AG10803 (cell line): ENCODE measurements at places on chromosomes 3 and 15.

GRCh38 chr15:94305133-94305532, 73.8 kb downstream of the MCTP2 start:
- DNase-seq: no peak

DNA sequence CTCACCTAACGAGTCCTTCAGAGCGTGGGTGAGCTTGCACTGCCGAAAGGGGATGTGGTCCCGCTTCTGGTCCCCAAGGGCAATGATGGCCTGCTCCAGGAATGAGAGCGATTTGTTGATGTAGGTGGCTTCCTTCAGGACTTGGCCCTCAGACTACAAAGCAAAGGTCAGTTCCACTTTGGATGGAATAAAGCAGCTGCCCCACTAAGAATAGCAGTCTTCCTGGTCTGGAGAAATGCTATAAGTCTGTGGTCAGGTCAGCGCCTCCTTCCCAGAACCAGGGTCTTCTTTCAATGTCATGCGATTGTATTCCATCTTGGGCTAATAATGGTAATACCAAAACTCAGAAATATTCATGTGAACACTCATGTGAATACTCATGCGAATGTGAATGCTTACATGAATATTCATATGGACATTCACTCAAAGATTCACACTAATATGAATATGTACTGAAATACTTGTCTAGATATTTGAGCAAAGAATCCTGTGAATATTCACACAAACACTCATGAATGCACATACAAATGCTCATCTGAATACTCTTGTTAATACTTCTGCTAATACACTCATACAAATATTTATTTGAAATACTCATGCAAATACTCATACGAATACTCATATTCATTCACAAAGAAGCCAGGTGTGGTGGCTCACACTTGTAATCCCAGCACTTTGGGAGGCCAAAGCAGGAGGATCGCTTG, 16.7 kb downstream of the KIF9 start:
- no peak for DNase-seq

DNA sequence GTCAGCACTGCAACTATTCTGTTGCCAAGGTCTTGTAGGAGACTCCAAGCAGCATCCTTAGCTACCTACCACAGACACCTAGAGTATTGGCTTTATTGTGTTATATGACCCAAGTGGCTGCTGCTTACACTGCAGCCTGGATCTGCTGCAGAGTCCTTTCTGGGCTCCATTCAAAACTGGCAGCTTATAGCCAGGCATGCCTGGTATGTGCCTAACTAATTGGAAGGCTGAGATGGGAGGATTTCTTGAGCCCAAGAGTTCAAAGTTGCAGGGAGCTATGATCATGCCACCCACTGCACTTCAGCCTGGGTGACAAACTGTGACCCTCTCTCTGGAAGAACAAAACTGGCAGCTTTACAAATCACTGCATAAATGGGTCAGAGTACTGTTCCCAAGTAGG, 8.6 kb downstream of the NDUFB4 start:
- peak; percentile 9 for DNase-seq

- DNase-seq: no peak
Measured at GRCh38 chr3:118974356-118975097, 60.1 kb downstream of the IGSF11 start.

DNA sequence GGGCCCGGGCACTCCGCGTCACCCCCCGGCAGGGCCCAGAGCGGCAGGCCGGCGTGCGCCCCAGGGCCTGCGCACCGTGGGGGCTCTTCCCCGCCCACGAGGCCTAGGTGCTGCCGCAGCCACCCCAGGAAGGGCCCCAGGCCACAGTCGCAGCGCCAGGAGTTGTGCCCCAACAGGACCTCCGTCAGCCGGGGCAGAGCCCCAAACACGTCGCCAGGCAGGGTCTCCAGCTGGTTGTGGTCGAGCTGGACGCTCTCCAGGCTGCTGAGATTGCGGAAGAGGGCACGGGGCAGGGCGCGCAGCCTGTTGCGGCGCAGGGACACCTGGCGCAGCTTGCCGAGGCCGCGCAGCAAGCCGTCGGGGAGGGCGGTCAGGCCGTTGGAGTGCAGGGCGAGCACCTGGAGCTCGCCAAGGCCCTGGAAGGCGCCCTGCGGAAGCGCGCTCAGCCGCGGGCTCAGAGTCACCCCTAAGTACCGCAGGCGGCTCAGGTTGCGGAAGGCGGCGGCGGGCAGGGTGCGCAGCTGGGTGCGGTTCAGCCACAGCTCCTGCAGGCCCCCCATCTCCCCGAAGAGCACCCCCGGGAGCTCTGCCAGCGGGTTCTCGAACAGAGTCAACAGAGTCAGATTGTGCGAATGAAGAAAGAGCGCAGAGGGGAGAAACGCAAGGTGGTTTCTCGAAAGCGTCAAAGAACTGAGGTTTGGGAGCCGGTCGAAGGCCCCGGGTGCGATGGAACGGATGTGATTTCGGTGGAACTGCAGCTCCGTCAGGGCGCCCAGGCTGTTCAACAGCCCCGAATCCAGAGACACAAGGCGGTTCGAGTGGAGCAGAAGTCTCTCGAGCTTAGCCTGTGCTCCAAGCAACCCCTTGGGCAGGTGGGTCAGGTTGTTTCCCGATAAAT, 2.0 kb downstream of the GP5 start:
- DNase-seq: no peak

DNA sequence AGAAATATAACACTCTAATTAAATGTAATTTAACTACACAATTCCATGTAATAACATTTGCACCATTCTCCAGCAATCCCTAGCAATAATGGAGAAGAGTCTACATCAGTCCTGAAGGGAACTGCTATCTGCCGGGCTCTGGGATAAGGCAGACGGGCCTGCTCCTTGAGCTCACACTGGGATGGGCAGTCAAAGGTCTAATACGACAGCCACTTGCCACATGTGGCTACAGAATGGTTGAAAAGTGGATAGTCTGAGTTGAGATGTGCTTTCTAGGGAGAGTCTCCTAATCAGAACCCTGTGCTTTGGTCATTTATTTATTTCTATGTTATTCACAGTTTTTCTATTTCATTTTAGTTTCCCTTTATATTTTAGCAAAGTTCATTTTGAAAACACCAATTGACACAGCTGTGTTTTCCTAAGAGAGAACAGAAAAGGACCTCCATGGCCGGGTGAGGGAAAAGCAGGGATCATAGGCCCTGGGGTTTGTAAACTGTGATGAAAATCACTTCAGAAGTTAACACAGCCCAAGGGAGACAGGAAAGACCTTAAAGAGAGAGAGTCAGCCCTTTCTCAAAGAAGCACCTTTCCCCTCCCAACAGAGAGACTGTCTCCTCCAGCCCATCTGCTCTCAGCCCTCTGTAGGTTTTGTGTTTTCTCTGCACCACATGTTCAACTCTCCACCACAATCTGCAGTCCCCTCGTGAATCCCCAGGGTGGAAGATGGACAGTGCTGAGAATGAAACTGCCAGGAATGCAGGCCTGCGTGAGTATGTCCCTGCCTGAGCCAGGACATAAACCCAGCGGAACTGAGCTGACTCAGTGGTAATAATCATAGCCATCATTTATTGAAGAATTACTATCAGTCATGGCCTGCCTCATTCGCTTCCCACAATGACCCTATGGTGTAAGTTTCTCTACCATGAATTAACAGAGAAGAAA, 11.6 kb downstream of the FSIP1 start:
- peak; percentile 97 for DNase-seq

DNA sequence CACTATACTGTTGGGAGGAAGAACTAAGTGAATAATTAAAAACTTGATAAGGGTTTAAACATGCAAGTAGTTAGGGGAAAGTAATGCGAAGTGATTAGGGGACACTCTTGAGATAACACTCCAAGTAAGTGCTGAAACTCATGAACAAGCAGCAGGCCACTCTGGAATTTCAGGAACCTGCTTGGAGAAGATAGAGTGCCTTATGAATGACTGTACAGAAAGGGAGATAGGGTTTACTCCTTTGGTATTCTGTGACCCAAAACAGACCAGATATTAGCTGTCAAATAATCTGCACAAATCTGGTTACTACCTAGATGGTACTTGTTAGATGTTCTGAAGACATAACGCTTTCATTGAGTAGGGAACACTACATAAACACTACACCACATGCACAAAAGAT, 85.6 kb downstream of the FRMD4B start:
- DNase-seq: no peak

- no peak for DNase-seq
Measured at GRCh38 chr3:61369678-61370077, 118.4 kb upstream of the FHIT start.

- DNase-seq: no peak
Measured at GRCh38 chr3:138238711-138239110, 51.6 kb downstream of the ARMC8 start.

DNA sequence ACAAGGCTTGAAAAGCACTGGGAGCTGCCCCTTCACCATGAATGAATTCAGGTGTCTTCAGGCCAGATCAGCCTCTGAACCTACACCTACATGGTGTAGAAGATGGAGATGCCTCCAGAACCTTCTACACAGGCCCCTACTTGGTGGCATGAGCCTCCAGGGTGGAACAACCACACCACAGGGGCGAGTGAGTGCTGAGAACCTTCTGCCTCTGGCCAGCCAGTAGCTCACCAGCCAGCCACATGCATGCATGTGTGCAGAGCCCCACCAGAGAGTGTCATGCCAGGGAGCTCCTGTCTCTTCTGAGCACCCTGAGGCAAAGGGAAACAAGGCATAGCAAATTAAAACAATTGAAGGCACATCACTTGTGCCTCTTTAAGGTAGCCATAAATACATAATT, 161.8 kb upstream of the TOPAZ1 start:
- DNase-seq: no peak

DNA sequence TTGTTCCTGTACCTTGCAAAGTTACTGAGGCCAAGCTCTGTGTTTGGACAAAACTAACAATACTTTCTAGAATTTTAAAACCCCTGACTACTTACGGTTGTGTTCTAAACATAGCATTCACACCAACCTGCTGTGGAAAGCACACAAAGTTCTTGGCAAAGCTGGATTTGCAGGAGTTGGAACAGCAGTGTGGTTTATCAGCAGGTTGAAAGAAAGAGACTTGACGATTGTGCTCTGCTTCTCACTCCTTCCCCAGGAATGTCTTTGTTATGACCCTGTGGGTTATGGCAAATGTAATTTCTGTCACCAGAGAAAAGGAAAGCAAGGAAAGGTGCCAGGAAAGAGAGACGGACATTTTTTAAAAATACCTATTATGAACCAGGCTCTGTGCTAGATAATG, 165.5 kb upstream of the TGFBR2 start:
- DNase-seq: no peak

- peak; percentile 64 for DNase-seq
Measured at GRCh38 chr3:61813636-61814035, 252.3 kb downstream of the PTPRG start.

- no peak for DNase-seq
Measured at GRCh38 chr3:66200786-66201185, 20.0 kb upstream of the SLC25A26 start.

DNA sequence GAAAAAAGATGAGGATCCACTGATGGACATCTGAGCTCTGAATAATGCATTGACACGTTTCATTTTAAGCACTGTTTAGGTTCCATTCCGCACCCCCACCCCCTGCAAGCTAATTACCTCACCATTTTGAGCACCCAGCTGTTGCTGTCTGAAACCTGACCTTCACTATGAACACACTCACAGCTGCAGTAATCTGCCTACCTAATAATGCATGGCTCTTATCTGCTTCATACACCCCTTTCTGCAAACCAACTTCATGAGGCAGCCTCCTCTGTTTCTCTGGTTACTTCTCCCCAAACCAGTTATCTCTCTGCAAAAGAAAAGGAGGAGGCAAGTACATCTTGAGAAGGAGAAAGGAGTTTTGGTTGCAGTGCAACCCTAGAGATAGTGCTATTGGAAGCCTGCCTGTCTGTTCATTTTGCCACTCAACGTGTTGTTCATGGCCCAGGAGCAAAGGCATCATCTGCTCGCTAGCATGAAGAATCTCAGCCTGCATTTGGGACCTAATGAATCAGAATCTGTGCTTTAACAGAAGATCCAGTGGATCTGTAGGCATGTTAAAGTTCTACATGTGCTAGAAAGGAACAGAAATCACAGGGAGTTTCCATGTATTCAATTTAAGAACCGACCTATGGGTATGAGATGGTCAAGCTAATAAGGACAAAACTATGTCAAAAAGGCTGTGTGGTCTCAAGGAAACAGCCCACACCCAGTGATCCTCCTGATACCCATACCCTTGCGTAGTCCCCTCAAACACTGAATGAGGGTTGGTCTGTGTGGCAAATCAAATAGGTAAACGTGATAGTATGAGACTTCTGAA, 87.2 kb downstream of the MB21D2 start:
- no peak for DNase-seq

- DNase-seq: peak; percentile 12
Measured at GRCh38 chr3:119469418-119470189, 841 bp downstream of the POGLUT1 start.

DNA sequence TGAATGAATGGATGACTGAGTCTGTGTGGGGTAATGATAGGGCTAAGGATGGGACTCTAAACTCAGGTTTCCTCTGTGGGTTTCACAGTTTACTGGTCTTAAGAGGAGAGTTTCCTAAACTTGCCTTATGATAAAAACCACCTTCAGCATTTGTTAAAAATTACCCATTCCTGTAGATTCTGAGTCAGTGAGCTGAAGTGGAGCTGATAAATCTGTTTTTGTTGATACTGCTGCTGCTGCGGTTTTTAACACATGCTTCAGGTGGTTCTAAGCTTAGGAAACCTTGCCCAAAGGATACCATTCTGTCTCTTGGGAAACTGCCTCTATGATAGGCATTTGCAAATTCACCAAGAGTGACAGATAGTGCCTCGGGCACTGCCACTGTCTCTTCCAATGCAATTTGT, 52.6 kb downstream of the MECOM start:
- no peak for DNase-seq

- DNase-seq: no peak
Measured at GRCh38 chr3:98770261-98771039, 7.3 kb downstream of the ST3GAL6 start.

DNA sequence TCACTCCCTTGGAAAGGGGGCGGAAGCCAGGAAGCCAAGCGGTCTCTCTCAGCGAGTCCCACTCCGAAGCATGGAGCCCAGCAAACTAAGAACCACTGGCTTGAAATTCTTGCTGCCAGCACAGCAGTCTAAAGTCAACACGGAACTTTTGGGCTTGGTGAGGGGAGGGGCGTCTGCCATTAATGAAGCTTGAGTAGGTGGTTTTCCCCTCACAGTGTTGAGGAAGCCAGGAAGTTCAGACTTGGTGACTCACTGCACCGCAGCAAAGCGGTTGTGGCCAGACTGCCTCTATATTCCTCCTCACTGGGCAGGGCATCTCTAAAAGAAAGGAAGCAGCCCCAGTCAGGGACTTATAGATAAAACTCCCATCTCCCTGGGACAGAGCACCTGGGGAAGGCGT, 665.4 kb upstream of the CBLB start:
- DNase-seq: peak; percentile 19

- DNase-seq: peak; percentile 7
Measured at GRCh38 chr3:194814878-194815357, 129.2 kb downstream of the FAM43A start.

GRCh38 chr3:183131735-183132134, 30.8 kb downstream of the LAMP3 start:
- peak; percentile 55 for DNase-seq
